ENCODE measurements at places on chromosomes 4 and X. TPM values are rescaled to one million over a fixed set of nuclear protein-coding genes. Genes with fewer than 3 reads are reported as not detected.

EDA2R gene
- polyA plus RNA-seq, result 12.7 TPM

HMGN5 gene
- polyA plus RNA-seq, result 3.4 TPM

SOX3 gene
- 0.03 TPM for polyA plus RNA-seq

DNA sequence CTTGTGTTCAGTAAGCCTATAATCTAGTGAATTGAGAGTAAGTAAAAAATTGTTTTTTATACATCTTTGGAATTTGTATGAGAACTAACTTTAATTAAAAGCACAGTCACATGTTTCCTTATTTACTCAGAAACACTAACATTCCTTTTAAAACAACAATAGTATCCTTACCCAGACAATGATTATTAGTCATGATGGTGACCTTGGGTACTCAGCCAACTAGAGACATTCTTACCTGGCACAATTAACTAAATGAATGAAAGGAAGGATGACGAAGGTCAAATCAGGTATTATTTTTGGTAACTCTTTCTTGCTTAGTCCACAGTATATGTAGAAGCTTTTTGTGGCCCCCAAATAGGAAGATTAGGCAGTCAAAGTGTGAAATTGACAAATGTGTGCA is 901.0 kb downstream of the FAT4 start:
- DNase-seq, result no peak

GRCh38 chr4:152864361-152864760 is 71.8 kb upstream of the FHDC1 start:
- DNase-seq, result no peak

GRCh38 chrX:100928660-100929613 is at the start of gene XKRX:
Gene XKRX, minus strand, starts transcription at chrX:100928917. Its CDS starts 613 bp downstream, at chrX:100928304.
- no peak for DNase-seq

DNA sequence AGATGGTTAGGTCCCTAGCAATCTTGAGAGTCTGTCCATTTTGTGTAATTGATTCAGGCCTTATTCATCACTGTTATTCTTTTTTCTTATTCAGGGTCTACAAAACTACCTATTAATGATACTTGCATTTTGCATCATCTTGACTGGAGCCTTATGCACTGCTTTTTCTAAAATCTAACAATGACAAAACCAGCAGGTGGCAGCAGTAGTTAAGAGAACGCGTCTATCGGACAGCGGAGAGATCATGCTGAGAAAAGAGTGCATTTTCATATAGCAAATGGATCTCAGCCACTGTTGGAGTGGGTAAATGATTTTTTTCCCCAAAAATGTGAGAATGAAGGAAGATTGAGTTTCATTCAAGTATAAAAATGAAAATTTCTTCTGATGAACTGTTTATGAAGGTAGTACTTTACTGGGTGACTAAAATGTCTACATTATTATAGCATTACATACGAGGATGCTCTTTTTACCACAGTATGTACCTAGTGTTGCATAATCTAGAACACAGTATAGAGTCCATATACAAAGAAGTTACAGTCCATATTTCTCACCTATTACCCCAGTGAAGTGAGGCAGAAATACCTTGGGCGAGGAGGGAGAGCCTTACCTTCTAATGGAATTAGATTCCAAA is 43.2 kb downstream of the TMEM144 start:
- DNase-seq, result peak; percentile 63
